Spleen (tissue), 13 donors: ENCODE measurements at places on chromosomes 13 and 19. TPM values are rescaled to one million over a fixed set of nuclear protein-coding genes. Genes with fewer than 3 reads are reported as not detected.

DNA sequence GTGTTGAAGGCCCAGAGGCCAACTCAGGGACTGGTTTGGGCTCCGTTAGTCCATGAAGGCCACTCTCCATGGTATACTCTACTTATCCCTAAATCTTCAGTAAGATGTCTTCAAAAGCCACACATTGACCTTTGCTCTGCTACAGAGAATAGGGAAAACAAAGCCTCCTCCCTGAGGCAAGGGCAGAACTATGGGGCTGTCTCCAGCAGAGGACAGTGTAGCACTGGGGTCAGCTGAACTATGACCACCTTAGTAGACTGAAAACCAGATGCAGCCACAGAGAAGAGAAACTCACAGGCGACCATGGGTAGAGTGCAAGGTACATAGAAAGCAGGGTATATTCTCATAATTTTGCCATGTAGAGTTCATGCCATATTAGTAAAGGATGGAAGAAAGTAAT is 587.4 kb downstream of the LMO7 start:
- DNase-seq, result no peak

DNA sequence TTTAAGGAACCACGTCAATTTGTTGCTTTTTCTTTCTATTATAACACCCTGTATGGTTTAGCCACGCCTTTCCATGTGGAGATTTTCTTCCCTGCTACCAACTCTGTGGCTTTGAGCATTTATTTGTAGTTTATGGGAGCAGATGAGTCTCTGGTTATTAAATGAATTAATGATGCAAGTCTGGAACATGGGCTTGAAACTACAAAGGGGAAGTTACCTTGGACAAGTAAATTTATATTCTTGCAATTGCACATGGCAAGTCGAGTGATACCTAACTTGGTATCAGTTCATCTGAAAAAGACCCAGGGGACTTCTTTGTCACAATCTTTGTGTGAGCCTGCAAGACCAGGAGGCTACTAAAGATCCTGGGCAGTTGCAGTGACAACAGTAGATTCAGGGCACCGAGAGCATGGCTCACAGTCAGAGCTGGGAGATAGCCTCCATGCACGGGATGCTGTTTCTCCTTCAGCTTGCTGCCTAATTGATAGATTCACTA is 24.4 kb downstream of the B3GLCT start:
- no peak for DNase-seq

- no peak for DNase-seq
These were observed 160.5 kb downstream of the STK24 start for GRCh38 chr13:98416408-98416807.

DNA sequence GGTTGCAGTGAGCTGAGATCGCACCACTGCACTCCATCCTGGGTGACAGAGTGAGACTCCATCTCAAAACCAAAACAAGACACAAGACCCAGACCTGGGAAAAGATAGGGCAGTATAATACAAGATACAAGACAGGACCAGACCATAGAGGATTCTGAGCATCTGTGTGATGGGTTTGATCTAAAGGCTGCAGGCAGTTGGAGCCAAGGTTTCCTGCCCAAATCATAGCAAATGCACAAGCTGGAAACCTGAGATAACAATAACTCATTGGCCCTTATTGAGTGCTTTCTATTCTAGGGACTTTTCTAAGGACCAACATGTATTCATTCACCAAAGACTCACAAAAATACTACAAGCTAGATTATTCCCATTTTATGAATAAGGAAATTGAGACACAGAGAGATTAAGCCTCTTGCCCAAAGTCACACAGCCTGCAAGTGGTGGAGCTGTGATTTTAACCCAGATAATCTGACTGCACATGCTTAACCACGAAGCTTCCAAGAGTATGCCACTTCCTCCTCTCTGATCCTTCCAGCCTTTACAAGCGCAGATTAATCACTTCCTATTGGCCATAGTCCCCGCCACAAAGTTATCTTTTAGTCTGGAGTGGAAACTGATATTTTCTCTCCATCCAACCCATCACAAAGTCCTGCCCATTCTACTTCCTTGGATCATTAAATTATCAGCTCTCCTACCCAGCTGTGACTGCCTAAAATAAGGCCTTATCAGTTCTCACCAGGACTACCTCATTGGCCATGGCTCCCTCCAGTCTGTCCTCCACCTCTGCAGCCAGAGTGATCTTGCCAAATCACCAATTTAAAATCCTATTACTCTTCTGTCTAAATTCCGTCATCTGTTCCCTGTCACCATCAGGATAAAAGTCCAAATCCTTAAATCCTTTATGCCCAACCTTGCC is 147.2 kb downstream of the FLT1 start:
- no peak for DNase-seq

- no peak for DNase-seq
These were observed 40.1 kb upstream of the CLDN10 start for GRCh38 chr13:95512424-95512823.

DNA sequence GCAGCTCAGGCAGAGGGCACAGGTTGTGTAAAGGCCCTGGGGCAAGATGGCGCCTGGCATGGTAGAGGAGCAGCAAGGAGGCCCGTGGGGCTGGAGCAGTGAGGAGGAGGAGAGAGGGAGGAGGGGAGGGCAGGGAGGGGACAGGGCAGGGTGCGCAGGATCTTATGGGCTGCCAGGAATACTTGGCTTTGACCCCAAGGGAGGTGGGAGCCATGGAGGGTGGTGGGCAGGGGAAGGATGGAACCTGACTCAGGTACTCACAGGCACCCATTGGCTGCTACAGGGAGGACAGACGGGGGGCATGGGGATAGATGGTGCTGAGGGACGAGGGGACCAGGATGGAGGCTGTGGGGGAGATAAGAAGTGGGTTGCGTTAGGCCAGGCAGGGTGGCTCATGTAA is 3.3 kb downstream of the TNFAIP8L1 start:
- DNase-seq, result no peak

Gene SIGLEC12
- 2.0 TPM for polyA plus RNA-seq

Gene CEACAM16
- polyA plus RNA-seq, result not detected

Gene PSG6
- polyA plus RNA-seq, result not detected
